ENCODE measurements at places on chromosomes 12 and 14. TPM values are rescaled to one million over a fixed set of nuclear protein-coding genes. Genes with fewer than 3 reads are reported as not detected.

GRCh38 chr14:29905543-29905942 lies 22.1 kb downstream of the PRKD1 start:
- H3K27me3 ChIP-seq, result no peaks in the 10 kb centered on the region
- H3K4me1 ChIP-seq, result no peaks in the 10 kb centered on the region
- H3K36me3 ChIP-seq, result no peaks in the 10 kb centered on the region
- H3K4me3 ChIP-seq, result no peak overlapping the region

GRCh38 chr12:116882742-116883141 lies 1.5 kb upstream of the HRK start:
- no peaks in the 10 kb centered on the region for H3K36me3 ChIP-seq
- no peak overlapping the region for H3K27ac ChIP-seq
- no peak overlapping the region for H3K4me3 ChIP-seq
- no peak for DNase-seq
- H3K27me3 ChIP-seq, result peaks cover 23% of the 10 kb centered on the region
- H3K4me1 ChIP-seq, result no peaks in the 10 kb centered on the region

DNA sequence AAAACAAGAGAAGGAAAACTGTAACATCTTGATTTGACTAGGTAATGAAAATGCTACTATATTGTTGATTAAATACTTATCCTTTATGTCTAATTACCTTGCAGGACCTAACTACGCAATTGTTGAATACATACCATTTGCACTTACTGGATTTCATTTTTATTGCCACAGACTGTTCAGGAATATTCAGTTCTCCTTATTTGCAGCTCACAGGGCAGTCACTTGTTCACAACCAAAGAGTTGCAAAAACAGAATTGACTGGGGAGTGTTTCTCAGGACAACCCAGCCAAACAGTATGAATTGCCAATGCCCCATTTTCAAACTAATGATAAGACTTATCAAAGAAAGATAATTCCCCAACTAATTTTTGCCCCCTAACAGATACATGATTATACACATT lies 49.4 kb downstream of the CIT start:
- no peak overlapping the region for H3K4me3 ChIP-seq
- no peaks in the 10 kb centered on the region for H3K36me3 ChIP-seq

GRCh38 chr14:56057767-56058166 lies 60.4 kb upstream of the PELI2 start:
- no peaks in the 10 kb centered on the region for H3K27me3 ChIP-seq
- H3K4me1 ChIP-seq, result no peaks in the 10 kb centered on the region
- H3K36me3 ChIP-seq, result no peaks in the 10 kb centered on the region
- no peak for DNase-seq
- no peak overlapping the region for H3K27ac ChIP-seq
- no peak overlapping the region for H3K4me3 ChIP-seq

DNA sequence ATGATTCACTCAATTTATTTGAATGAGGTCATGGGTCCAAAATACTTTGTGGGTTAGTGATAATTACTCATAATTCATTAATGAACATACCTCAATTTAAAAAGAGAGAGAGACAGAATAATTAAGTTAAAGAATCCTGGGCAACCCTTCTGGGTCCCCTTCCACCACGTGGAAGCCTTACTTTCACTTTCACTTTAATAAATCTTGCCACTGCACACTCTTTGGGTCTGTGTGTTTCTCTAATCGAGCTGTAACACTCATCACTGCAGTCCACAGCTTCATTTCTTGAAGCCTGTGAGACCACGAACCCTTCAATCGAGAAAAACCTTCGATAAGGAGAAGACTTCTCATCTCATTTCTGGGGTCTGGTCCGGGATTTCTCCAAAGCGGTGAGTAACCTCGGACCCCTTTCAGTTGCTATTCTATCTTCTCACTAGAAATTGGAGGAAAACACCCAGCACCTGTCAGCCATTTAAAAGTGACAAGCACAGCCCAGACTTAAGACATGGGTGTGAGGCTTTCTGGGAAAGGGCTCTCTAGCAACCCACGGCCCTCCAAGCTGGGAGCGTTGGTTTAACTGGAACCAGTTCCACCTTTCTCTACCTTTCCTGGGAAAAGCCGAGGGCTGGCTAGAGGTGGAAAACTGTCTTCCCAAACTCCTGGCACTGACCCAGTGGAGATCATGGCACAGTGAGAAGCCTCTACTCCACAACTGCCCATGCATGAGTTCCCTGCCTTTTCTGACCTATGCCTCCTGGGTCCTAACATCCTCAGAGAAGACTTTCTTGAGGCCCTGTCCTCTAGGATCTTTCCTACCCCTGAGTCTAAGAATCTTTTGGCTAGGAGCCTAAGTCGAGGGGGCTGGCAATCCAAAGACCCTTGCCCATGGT lies 148.8 kb upstream of the ATF7IP start:
- no peaks in the 10 kb centered on the region for H3K27me3 ChIP-seq
- no peaks in the 10 kb centered on the region for H3K4me1 ChIP-seq
- no peak for DNase-seq
- H3K36me3 ChIP-seq, result no peaks in the 10 kb centered on the region

GRCh38 chr14:32438517-32438916 lies 109.4 kb downstream of the AKAP6 start:
- H3K4me1 ChIP-seq, result peaks cover 3% of the 10 kb centered on the region
- no peak overlapping the region for H3K4me3 ChIP-seq
- no peaks in the 10 kb centered on the region for H3K27me3 ChIP-seq
- H3K36me3 ChIP-seq, result no peaks in the 10 kb centered on the region

- DNase-seq, result no peak
- H3K27ac ChIP-seq, result no peak overlapping the region
- H3K4me1 ChIP-seq, result peaks cover 7% of the 10 kb centered on the region
- H3K36me3 ChIP-seq, result no peaks in the 10 kb centered on the region
Measured at GRCh38 chr12:19411234-19412204, 27.8 kb upstream of the AEBP2 start.

DNA sequence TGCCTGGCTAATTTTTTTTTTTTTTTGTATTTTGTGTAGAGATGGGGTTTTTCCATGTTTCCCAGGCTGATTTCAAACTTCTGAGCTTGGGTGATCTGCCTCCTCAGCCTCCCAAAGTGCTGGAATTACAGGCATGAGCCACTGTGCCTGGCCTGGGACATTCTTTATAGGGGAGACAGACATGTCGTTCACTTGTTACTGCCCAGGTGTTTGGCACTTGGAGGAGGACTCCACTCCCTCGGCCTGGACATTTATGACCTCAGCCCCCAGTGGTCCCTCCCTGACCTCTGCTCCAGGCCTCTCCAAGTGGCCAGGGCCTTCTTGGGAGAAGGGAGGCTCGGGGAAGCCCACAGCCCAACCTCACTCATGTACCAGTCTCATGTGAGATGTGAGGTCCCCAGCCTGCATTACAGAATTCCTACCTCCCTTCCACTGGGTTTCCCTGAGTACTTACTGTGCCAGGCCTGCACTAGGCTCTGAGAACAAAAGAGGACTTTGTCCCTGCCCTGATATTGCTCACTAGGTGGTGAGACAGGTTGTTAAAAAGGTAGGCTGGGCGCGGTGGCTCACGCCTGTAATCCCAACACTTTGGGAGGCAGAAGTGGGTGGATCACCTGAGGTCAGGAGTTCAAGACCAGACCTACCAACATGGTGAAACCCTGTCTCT lies 9.7 kb upstream of the POP5 start:
- H3K4me3 ChIP-seq, result no peak overlapping the region
- no peaks in the 10 kb centered on the region for H3K36me3 ChIP-seq
- DNase-seq, result no peak
- H3K4me1 ChIP-seq, result no peaks in the 10 kb centered on the region

- H3K36me3 ChIP-seq, result no peaks in the 10 kb centered on the region
- DNase-seq, result no peak
- no peak overlapping the region for H3K4me3 ChIP-seq
- H3K27me3 ChIP-seq, result no peaks in the 10 kb centered on the region
- no peaks in the 10 kb centered on the region for H3K4me1 ChIP-seq
Measured at GRCh38 chr12:69779928-69780327, 41.3 kb downstream of the RAB3IP start.

GRCh38 chr12:49869816-49870500 lies 27.1 kb upstream of the BCDIN3D start:
- no peaks in the 10 kb centered on the region for H3K27me3 ChIP-seq
- no peak overlapping the region for H3K4me3 ChIP-seq
- no peaks in the 10 kb centered on the region for H3K36me3 ChIP-seq

DNA sequence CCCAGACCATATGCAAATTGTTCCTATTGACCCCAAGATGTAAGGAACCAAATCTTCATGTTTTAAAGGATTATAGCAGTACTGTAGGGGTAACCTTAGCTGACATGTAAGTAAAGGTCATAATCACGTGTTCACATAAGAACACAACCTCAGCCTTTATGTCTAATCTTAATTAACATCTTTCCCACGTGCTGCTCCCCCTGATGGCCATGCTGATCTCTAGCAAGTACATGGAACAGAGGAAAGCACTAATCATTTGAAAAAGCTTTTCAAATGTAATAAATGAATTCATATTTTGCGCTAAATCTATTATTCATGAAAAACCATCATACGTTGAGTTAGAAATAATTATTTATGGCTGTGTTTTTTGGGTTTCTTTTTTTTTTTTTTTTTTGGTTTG lies 30.5 kb upstream of the ITPR2 start:
- no peak overlapping the region for H3K4me3 ChIP-seq
- H3K27ac ChIP-seq, result no peak overlapping the region
- H3K4me1 ChIP-seq, result no peaks in the 10 kb centered on the region
- H3K27me3 ChIP-seq, result no peaks in the 10 kb centered on the region

C1QL4 gene
- not detected for total RNA-seq

NKX2-8 gene
- total RNA-seq, result not detected

Measured in uterus (tissue), 4 donors.